ENCODE measurements at places on chromosomes 2 and 18.
A peak's percentile ranks its signal among the peaks of the same experiment; 100 is the strongest.

DNA sequence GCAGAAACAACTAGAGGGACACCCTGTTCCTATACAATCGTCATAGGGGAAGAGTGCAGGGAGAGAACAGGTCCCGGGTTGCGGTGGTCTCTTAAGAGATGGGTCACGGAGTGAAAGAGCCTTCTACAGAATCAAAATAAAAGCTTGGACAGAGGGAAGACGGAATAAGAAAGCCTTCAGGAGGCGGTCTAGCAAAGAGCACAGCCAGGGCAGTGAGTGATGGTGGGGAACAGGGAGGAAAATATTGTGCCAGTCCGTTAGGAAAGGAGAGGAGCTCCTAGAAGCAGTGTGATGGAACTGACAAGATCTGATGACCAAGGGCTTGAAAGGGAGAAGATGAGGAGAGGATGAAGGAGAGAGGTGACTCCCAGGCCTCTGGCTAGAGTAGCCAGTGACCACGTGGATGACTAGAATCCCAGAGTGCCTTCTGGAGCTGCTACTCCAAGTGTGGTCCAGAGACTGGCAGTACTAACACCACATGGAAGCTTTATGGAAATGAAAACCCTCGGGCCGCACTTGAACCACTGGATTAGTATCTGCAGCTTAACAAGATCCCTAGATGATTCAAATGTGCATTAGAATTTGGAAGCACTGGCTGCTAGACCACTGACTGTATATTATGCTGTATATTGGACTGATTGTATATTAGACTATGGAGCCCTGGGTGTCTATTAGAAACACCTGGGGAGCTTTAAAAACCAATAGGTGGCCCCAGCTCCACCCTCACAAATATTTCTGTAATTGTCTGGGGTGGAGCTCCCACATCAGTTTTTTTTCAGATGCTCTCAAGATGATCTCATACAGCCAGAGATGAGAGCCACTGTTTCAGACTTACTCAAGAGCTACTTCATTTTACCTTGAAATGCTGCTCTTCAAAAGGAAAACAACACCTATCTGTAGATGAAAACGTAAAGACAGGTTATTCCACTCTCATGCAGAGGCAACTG, 1.1 kb upstream of the EVA1A start:
- DNase-seq, result peak; percentile 45

- peak; percentile 52 for DNase-seq
Observed at GRCh38 chr2:161273038-161273760, 35.0 kb upstream of the PSMD14 start.

DNA sequence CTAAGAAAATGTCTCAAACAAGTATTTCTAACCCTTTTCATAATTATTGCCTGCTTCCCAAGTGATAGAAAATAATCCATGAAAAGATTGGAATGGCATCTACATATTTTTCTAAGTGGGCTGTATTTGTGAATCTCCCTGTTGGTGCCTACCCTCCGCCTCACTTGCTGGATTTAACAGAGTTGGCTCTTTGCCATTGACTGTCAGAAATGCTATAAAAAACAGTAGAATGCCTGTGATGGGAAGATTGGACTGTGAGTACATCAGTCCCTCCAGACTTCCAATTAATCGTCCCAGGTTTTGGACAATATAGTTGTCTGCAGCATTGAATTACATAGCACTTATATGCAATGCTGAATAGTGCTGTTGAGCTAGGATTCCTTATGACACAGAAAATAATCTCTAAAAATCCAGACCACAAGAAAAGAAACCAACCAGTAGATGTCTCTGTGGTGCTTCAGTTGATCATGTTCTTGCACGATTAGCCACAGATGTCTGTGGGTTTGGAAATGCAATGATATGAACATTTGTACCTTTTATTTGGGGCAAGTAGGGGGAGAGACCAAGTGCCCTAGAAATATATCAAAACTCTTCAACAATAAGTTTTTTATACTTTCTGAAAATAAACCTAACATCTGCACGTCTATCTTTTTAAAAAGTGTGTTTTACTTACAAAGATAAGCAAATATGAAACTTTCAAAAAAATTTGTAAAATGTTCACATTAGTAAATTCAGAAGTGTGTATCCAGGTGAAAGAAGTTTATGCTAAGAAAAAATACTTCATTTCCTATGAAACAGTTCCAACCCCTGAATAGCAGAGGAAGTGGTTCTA, 88.5 kb downstream of the DYNAP start:
- peak; percentile 81 for DNase-seq

- no peak for DNase-seq
Observed at GRCh38 chr18:77119851-77120491, 12.6 kb downstream of the MBP start.

- no peak for DNase-seq
Observed at GRCh38 chr2:104859291-104859765, 5.4 kb downstream of the POU3F3 start.

DNA sequence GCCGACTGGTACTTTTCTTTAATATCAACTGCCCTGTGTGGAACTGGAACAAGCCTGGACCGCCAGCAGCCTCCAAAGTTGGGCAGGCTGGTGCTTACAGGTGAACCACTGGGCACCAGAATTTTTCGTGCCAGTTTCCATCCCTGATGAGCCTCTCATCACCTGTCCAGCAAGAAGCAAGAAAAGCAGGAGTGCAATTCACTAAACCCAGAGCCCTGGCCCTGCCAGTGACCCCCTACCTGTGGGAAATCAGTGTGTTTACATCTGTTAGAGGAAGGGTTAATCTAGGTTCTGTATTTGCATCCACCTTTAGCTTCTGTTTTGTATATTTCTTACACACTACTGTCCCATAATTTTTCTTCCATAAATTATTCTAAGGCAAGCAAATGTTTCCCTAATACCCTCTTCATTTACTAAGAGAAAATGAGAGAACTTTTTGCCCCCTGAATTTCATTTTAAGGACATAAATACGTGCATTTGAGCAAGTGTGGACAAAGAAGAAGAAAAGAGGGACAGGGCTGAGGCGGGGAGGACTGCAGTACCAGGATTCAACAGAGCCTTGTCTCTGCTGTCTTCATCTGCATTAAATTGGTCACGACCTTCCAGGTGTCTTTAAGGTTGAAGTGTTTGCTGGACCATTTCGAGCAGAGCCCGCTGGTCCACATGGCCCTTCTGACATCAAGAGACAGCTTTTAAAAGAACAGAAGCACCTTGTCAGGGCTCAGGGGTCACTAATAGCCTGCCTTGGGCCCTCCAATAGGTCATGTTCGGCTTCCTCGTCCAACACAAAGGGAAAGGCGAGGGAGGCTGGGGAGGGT, 763.1 kb downstream of the BCL11A start:
- no peak for DNase-seq

- DNase-seq, result no peak
Observed at GRCh38 chr2:10493075-10493633, 45.0 kb upstream of the ODC1 start.

All from fibroblast of skin of right quadriceps (primary cell).